GM06990 (cell line): ENCODE measurements at places on chromosomes 3 and 15.

DNA sequence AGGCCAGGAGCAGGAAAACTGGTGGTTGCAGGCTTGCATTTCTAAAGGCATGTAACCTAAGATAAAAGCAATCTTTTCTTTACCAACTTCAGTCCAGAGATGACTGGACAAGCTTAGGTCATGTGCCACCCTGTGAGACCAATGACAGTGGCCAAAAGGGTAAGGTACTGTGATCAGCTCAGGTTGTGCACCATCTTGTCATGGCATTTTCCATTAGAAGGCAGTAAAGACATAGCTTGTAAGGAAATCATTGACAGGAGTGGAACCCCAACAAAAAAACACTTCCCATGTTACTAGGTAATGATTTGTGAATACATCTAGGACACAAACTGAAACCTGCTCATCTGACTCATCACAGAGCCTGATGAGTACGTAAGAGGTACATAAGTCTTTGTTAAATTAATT is 35.2 kb downstream of the SSR3 start:
- no peak for DNase-seq

DNA sequence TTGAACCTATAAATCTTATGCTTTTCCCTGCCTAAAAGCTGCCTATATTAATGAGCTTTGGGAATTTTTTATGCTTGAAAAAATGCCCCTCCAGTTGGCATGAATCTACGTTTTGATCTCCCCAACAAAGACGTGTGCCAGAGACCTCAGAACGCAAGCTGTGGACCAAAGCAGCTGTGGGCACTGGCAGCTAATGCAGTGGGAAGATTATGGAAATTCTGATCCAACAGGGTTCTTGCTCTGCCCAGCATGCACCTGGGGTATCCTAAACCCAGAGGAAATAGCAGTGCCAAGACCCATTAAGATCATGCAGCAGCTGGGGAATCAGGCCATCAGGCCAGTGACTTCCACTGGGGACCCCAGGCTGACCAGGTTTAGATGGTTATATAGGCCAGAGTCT is 423.0 kb downstream of the ZBBX start:
- no peak for DNase-seq

GRCh38 chr3:14687360-14687759 is 12.4 kb downstream of the C3orf20 start:
- DNase-seq, result peak; percentile 56

DNA sequence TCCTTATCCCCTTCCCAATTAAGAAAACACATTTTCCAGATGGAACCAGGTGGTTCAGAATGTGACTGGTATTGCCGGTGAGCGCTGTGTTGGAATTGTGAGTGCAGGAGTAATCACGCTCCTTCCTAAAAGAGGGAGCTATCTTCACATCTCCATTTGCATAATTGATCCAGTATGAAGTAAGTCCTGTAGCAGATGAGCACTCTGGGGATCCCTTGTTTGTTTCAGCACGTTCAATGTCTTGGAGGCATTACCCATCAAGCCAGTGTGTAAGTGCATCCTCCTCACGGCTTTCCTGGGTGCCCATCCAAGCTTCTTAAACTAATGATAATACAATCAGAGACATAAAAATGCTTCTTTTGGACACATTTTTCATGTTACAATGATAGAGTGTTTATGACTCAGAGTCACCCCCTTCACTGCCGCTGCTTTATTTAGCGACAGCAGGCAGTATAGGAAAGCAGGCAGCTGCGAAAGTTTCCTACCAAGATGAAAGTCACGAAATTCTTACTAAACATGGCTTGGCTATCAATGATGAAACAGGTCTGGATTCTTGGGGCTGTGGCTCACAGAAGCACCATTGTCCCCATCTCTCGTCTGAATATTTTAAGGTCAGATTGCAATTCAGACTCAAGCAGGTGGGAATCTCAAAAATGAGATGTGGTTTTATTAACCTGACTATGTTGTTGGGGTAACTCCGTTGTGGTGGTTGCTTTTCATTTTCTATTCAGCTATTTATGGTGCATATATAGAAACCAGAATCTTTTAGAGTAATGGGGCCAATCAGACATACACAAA is 346.3 kb upstream of the MDFIC2 start:
- no peak for DNase-seq

DNA sequence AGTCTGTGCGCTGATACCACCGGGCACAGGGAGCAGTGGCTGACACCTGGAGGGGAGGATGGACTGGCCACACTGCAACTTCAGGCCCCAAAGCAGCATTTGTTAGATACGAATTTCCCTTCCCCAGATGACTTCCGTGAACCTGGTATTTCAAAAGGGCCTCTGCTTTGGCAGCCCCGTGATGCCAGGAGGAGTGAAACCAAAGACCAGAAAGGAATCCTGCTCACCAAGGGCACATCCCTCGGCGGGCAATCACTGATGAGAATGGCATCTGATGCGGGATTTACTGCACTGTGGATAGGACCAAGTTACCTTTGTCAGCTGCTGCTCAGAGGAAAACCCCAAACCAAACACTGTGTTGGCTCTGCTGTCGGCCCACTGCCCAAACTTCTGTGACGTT is 65.5 kb downstream of the WHAMM start:
- no peak for DNase-seq

DNA sequence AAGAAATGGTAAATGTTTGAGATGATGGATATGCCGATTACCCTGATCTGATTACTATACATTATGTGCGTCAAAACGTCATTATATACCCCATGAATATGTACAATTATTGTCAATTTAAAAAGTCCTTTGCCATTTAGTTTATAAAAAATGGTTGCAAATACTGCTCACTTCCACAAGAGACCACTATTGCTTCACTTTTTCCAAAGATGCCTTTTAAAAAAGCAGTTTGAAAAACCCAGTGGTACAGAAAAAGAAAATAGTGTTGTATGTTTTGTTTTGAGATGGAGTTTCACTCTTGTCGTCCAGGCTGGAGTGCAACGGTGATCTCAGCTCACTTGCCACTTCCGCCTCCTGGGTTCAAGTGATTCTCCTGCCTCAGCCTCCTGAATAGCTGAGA is 39.3 kb downstream of the EDEM1 start:
- DNase-seq, result peak; percentile 33

DNA sequence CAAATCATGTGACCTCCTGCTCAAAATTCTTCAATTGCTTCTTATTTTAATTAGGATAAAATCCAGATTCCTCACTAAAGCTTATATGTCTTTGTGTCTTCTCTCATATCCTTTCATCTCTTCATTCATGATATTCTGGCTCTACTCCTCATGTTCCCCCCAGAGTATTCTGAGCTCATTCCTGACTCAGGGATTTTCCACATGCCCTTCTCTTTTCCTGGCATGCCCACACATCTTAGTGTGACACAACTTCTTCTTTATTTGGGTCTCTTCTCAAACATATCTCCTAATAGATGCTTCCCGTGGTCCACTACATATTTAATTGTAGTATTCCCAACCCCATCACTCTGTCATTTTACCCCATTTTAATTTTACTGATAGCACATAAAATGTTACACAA is 15.2 kb upstream of the MBNL1 start:
- DNase-seq, result no peak

DNA sequence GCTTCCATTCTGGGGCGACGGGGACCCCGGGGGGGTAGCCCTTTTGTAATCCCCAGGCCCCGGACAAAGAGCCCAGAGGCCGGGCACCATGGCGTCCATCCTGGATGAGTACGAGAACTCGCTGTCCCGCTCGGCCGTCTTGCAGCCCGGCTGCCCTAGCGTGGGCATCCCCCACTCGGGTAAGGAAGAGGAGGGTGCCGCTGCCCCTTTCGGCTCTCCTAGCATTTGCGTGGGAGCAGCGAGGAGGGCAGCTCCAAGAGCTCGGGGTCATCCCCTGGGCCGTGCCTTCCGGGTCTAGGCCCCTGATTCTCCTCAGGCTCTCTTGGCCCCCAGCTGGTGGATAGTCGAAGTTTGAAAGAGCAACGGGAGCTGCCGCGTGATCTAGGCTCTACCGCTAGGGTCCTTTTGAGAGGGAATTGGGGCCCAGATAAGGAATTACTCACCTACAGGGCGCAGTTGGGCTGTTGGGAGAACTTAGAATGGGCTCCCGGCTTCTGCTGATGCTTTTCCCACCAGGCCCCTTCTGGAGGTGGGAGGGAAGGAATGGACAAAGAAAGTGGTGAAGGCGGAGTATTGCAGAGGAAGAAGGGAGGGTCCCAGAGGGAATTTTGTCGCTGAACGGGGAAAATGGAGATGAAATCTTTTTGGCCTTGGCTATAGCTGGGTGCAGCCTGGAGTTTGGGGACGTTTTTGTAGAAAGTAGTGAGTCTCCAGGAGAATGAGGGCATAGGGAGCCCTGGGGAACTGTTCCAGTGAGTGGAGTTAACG is 615 bp downstream of the VPS18 start:
- peak; percentile 65 for DNase-seq

GRCh38 chr15:38461066-38461833 is 7.3 kb downstream of the FAM98B start:
- no peak for DNase-seq

DNA sequence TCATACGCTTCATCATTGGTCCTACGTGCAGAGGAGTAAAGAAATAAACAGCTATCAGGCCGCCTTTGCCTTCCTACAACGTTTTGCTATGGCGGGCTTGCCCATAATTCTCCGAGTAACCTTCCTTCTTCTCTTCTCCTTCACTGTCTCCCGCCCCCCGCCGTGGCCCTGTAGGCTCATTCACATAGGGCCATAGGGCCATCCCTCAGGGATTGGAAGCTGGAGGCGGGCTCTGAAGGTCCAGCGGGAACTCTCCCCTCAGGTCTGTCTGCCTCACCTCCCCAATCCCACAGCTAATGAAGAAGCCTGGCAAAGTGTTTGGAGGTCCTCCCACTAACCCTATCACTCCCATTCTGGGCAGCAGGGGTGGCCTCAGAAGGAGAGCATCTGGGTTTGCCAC is 43.6 kb downstream of the SEMA5B start:
- DNase-seq, result no peak

GRCh38 chr3:114764056-114764492 is 383.0 kb downstream of the ZBTB20 start:
- DNase-seq, result no peak

DNA sequence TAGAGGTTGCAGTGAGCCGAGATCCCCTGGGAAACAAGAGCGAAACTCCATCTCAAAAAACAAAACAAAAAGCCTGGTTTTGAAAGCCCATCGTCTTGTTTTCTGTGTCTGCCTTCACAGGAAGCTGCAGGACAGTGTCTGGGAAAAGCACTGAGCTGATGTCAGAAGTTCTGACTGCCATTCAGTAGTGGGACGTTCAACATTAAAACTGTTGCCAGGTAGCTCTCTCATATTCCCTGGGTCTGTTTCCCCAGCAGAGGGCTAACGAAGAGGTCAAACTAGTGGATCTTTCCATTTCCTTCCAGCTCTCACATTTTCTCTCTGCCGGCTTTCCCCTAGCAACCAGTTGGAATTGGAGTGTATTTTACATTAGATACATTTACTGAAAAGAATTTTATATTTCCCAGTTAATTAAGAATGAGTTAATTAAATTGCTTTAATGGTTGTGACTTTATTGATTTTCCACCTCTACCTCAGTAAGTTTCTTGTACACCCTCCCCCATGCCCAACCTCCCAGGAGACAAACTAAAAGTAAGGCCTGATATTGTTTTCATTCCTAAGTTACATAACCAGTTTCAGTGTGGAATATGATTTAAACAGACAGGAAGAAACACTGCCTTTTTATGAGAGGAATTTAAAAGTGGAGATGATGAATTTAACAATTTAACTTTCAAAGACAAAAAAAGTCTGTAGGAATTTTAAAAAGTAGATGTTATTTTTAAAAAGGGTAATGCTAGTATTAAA is 29.9 kb downstream of the RCN2 start:
- no peak for DNase-seq

- DNase-seq, result no peak
Measured at GRCh38 chr3:6753536-6753935, 107.4 kb upstream of the GRM7 start.

DNA sequence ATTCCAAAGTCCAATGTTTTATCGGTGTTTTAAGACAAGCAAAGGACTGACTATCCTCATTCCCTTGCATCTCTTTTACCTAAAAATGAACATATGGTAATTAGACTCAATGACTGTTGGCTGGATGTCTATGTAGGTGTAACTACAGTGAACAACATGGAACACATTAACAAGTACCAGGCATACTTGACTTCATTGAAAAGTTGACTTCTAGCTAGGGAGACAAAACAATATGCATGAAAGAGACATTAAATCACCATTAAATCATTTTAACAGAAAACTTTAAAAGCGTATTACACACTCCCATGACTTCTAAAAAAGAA is 34.3 kb upstream of the ANPEP start:
- no peak for DNase-seq

DNA sequence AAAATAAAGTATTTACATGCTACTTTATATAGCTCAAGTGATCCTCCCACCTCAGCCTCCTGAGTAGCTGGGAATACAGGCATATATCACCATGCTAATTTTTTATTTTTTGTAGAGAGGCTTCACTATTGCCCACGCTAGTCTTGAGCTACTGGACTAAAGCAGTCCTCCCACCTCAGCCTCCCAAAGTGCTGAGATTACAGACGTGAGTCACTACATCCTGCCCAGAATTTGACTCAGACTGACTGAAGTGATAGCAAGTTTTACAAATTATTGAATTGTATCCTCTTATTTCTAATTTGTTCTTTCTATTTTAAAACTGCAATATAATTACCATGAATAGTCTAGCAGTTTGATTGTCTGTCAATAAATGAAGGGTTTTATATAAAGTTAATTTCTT is 210.3 kb upstream of the CGNL1 start:
- no peak for DNase-seq

GRCh38 chr3:87088993-87089841 is 98.3 kb upstream of the VGLL3 start:
- peak; percentile 22 for DNase-seq

DNA sequence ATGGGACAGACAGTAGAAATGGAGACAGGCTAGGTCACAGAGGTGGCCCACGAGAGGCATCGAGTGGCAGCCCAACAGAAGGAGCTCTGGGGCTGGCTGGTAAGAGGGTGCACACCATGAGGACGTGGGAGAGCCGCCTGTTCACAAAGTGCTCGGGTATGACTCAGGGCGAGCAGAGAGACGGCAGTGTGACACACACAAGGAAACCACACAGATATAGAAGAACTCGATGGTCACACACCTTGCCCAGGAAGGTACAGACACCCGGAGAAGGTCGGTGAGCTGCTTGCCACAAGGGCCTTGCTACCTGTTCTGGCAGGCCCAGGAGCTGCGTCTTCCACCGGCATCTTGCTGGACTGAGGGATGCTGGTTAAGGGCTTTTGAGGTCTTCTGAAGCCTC is 50.2 kb downstream of the CA12 start:
- no peak for DNase-seq
